Effector CD4-positive, alpha-beta T cell (primary cell): ENCODE measurements at places on chromosomes 12 and 14.

DNA sequence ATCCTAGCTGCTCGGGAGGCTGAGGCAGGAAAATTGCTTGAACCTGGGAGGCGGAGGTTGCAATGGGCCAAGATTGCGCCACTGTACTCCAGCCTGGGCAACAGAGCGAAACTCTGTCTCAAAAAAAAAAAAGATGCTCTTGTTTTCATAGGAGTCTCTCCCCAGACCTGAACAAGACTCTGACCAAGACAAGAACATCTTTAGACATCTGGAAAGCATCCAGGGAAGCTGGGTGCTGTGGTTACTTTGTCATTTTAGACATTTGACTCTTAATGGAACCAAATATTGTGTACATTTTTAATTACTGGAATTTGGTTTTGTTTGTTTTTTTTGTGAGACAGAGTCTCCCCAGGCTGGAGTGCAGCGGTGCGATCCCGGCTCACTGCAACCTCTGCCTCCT, 21.1 kb upstream of the ATF1 start:
- DNase-seq: no peak

GRCh38 chr12:122899887-122900286, 4.0 kb upstream of the VPS37B start:
- no peak for DNase-seq

GRCh38 chr12:64010069-64010686, 165.7 kb downstream of the SRGAP1 start:
- DNase-seq: no peak

DNA sequence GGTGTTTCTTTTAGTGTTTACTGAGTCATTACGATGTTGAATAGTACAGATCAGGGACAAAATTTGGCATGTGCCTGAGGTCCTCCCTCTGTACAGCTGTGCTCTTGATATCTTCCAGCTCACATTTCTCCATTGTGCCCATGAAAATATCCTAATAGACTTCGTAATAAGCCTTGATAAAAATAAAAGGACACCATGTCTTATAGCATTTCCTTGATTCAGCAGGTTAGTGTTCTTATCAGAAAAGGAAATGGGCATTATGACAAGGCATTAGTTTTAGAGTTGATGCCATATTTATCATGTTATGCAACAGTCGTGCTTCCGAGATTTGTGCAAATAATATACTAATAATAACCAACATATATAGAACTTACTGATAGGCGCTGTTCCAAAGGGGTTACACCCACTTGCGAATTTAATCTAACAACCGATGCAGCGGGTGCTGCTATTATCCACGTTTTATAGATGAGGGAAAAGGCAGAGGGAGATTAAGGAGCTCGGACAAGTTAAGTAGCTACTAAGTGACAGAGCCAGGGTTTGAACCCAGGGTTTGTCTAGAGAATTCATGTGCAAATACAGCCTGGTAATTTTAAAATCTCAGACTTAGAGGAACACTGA, 15.1 kb upstream of the WNK1 start:
- no peak for DNase-seq

GRCh38 chr12:21940549-21941505, at the start of gene ABCC9:
Gene ABCC9 (minus strand): TSS chr12:21941426. CDS start chr12:21936674, 4,752 bp downstream.
- DNase-seq: no peak

DNA sequence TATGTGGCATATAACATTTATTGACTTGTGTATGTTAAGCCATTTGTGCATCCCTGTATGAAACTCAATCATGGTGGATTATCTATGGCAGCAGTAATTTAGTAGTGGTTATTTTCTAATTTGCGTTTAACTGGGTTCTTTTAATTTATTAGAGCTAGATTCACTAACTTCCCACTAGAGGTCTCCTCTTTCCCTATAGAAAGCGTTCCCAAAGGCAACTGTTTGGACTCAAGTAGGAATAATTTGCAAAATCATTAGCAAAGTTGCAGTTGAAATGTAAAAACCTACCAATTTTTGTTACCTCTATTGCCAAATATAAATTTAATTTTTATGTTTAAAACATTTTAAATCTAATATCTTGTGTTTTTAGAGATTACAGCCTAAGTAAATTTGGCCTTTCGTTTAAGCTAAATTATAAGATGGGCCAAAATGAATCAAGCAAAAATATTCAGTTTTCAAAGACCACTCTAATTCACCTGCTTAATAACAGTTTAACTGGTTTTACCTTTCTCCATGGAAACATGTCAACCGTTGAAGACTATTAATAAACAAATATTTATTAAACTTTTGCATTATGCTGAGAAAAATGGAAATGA, 6.0 kb downstream of the DMAC2L start:
- DNase-seq: no peak

- DNase-seq: no peak
Measured at GRCh38 chr12:127294651-127295210, 972.2 kb upstream of the TMEM132C start.

DNA sequence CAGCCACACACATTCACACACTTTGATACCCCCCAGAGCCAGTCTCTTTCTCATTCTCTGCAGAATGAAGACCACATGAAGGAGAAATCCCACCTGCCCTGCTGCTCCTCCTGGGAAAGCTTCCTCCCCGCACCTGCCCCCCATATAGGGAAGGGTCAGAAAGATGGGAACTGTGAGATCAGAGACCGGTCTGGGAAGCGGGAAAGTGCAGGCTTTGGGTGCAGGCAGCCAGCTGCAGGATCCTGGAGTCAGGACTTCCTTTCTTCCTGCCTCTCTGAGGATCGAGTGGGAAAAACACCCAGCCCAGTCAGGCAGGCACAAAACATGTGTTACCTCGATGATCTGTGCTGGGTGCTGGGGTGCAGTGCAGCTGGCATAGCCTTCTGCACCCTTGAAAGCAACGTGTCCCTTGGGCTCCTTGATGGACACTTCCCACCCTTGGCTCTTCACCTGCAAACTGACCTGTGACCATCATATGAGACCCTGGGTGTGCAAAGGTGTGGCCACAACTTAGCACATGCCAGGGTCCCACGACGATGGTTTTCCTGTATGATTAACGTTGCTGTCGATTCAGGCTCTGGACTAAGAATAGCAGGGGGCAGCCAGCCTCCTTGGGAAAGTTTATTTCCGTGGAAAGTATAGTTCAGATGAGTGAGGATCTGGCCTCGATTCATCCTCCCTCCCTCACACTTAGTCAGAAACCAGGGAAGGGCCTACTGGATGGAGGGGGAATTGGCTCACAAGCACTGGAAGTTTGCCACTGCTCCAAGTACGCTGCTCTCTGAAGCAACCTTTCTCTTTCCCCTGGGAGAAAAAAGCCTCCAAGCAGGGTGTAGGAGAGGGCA, 105.4 kb upstream of the MED13L start:
- no peak for DNase-seq

DNA sequence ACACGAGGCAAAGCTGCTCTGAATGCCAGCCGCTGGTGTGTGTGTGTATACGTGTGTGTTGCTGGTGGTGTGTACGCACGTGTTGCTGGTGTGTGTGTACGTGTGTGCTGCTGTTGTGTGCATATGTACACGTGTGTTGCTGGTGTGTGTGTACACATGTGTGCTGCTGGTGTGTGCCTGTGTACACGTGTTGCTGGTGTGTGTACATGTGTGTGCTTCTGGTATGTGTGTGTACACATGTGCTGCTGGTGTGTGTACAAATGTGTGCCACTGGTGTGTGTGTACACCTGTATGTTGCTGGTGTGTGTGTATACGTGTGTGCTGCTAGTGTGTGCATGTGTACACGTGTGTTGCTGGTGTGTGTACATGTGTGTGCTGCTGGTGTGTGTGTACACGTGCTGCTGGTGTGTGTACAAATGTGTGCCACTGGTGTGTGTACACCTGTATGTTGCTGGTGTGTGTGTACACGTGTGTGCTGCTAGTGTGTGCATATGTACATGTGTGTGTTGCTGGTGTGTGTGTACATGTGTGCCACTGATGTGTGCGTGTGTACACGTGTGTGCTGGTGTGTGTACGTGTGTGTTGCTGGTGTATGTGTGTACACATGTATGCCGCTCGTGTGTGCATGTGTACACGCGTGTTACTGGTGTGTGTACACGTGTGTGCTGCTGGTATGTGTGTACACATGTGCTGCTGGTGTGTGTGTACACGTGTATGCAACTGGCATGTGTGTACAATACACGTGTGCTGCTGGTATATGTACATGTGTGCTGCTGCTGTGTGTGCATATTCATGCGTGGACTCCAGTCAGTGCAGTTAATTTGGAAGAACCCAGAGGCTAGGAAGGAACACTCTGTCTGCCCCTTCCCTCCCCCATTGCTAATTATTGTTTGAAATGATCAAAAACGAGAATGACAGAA, 47.2 kb downstream of the CACNA2D4 start:
- DNase-seq: no peak

GRCh38 chr12:108337235-108338223, 1.6 kb downstream of the CMKLR1 start:
- no peak for DNase-seq

- DNase-seq: no peak
Measured at GRCh38 chr12:121713793-121714192, 1.2 kb downstream of the TMEM120B start.
